Large intestine (tissue), 12 donors: ENCODE measurements at places on chromosomes 7 and 10. TPM values are rescaled to one million over a fixed set of nuclear protein-coding genes. Genes with fewer than 3 reads are reported as not detected.
A peak's percentile ranks its signal among the peaks of the same experiment; 100 is the strongest.

The AMPH gene
- polyA plus RNA-seq, result 5.5 TPM

The LEP gene
- polyA plus RNA-seq, result 0.01 TPM

The SLC35G1 gene
- polyA plus RNA-seq, result 60.2 TPM

The PRPS1L1 gene
- polyA plus RNA-seq, result not detected

The TCTN3 gene
- polyA plus RNA-seq, result 66.9 TPM

The SOSTDC1 gene
- polyA plus RNA-seq, result 11.0 TPM

The NCF1 gene
- polyA plus RNA-seq, result 3.1 TPM

The PNLIP gene
- 0.12 TPM for polyA plus RNA-seq

DNA sequence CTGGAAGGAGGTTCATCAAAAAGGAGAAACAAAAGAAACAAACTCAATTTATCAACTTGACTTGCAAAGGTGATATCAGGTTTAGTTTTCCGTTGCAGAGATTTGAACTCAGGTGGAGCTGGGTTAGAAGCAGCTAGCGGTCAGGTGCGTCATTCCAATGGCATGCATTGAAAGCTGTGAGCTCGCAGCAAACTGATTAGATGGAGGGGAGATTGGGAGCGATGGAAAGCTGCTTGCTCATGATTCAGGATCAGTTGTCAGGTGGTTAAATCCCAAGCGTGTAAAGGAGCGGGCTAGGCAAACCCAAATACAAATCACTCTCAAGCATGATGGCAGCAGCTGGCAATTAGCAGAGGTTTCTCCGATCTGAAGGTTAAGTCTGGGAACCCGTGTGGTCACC lies 49.3 kb upstream of the AFAP1L2 start:
- H3K27me3 ChIP-seq, result no peaks in the 10 kb centered on the region
- peaks cover 14% of the 10 kb centered on the region for H3K36me3 ChIP-seq
- DNase-seq, result no peak
- no peak overlapping the region for H3K4me3 ChIP-seq

GRCh38 chr7:88184848-88185304 lies 35.0 kb downstream of the SRI start:
- H3K27me3 ChIP-seq, result no peaks in the 10 kb centered on the region
- no peaks in the 10 kb centered on the region for H3K4me1 ChIP-seq
- no peak overlapping the region for H3K4me3 ChIP-seq

GRCh38 chr10:18238870-18239485 lies 98.8 kb downstream of the CACNB2 start:
- H3K4me1 ChIP-seq, result no peaks in the 10 kb centered on the region
- H3K27me3 ChIP-seq, result no peaks in the 10 kb centered on the region
- DNase-seq, result no peak
- no peaks in the 10 kb centered on the region for H3K36me3 ChIP-seq
- no peak overlapping the region for H3K27ac ChIP-seq

DNA sequence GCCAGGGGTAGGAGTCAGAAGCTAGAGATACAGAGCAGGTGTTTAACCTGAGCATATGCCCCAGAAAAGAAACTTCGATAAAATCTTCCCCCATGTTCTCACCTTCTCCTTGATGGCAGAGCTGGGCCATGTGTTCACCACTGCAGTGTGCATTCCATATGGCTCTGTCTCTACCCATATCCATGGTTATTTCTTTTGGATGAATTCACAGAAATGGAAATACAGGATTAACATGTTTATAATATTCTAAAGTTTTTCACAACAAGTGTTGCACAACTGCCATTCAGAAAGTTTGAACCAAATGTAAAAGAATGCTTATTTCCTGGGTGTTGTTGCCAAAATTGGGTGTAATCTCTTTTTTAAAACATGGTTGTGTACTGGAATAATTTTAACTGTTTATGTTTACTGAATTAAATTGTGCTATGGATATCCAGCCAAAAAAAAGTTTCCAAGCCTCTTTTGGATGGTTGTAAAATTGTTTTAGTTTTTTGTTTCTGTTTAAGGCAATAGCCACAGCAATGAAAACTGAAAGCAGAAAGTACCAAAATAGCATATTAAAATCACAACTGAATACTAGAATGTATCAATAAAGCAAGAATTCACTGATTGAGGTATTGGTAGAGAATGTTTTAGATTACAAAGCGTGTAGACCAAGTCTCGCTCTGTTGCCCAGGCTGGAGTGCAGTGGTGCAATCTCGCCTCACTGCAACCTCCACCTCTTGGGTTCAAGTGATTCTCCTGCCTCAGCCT lies 19.9 kb upstream of the CCNY start:
- H3K4me3 ChIP-seq, result no peak overlapping the region
- H3K27ac ChIP-seq, result no peak overlapping the region
- no peak for DNase-seq
- peaks cover 3% of the 10 kb centered on the region for H3K36me3 ChIP-seq
- no peaks in the 10 kb centered on the region for H3K4me1 ChIP-seq

DNA sequence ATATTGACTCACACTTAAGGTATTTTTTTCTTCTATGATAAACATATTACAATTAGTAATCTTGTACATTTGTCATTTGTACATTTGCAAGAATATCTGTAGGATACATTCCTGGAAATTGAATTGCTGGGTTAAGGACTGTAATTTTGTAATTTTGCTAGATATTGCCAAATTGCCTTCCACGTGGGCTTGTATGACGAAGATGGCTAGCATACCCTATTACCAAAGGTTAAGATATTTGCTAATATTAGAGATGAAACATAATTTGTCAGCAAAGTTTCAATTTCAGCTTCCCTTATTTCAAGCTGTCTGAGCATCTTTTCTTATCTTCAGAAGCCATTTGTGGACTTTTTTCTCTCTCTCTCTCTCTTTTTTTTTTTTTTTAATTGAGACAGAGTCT lies 1.0 kb upstream of the LYZL2 start:
- no peaks in the 10 kb centered on the region for H3K27me3 ChIP-seq
- H3K4me1 ChIP-seq, result no peaks in the 10 kb centered on the region
- DNase-seq, result no peak
- no peaks in the 10 kb centered on the region for H3K36me3 ChIP-seq
- H3K4me3 ChIP-seq, result no peak overlapping the region
- H3K27ac ChIP-seq, result no peak overlapping the region

- no peak for DNase-seq
- H3K4me3 ChIP-seq, result no peak overlapping the region
- H3K36me3 ChIP-seq, result no peaks in the 10 kb centered on the region
- H3K27me3 ChIP-seq, result no peaks in the 10 kb centered on the region
Observed at GRCh38 chr7:74014931-74015330, 13.0 kb upstream of the ELN start.

DNA sequence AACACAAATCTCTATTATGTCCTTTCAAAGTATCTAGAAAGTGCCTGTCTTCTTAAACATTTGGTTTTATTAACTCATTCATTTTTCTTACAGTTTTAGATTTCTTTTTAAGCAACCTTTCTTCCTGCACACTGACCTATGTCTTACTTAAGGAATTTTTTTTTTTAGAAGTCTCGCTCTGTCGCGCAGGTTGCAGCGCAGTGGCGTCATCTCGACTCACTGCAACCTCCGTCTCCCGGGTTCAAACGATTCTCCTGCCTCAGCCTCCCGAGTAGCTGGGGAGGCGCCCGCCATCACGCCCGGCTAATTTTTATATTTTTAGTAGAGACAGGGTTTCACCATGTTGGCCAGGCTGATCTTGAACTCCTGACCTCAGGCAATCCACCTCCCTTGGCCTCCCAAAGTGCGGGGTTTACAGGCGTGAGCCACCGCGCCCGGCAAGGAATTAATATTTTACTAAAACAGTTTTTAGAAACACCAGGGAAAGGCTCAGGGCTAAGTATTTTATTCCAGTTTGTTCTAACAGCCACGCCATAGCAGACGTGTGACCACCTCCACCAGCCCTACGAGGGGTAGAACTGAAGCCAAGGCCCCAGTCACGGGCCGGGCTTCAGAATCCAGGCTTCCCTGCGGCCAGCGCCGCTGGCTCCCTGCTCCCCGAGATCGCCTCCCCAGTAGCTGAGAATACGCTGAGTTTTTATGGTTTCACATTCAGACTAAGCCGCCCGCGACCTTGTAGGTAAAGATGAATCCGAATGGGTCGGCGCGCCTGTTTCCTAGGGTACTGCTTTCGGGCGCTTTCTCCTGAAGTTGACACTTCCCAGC lies 941 bp upstream of the LUC7L2 start:
- peaks cover 4% of the 10 kb centered on the region for H3K4me1 ChIP-seq
- peak overlapping the region; percentile 95 for H3K4me3 ChIP-seq
- H3K27ac ChIP-seq, result peak overlapping the region; percentile 100
- peaks cover 8% of the 10 kb centered on the region for H3K36me3 ChIP-seq

GRCh38 chr10:63588436-63589167 lies 67.4 kb downstream of the REEP3 start:
- H3K27me3 ChIP-seq, result no peaks in the 10 kb centered on the region
- no peak overlapping the region for H3K4me3 ChIP-seq
- peak; percentile 63 for DNase-seq
- H3K36me3 ChIP-seq, result no peaks in the 10 kb centered on the region
- no peaks in the 10 kb centered on the region for H3K4me1 ChIP-seq

DNA sequence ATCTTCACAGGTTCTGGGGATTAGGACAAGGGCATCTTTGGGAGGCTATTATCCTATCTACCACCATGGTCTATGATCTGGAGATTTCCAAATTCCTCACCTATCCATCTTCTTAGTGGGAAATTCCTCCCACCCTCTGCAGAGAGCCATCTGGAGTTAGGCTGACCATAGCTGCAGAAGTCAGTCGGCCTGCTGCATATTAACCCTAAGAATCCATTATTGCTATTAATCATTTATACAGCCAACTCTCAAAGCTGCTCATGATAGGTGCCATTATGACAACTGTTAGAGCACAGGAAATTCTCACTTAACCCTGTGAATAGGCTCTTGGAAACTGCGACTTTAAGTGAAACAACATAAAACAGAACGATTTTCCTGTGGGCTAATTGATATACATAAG lies 60.4 kb downstream of the FRMD4A start:
- H3K27ac ChIP-seq, result no peak overlapping the region
- H3K4me1 ChIP-seq, result no peaks in the 10 kb centered on the region
- H3K4me3 ChIP-seq, result no peak overlapping the region
- DNase-seq, result no peak

DNA sequence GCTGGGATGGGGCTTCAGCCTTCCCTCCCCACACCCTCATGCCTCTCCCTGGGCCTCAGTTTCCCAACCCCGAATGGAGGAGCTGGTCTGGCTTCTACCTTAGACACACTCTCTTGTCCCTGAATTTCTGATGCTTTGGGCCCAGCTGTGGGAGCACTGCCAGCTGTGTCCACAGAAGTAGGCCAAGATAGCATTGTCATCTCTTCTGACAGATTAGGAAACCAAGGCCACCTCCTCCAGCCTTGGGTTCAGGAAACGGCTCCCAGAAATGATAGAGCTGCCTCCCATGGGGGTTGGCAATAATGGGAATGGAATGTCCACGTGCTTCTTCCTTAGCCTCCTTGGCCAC lies 1.3 kb downstream of the PPIF start:
- H3K27me3 ChIP-seq, result no peaks in the 10 kb centered on the region
- peak overlapping the region; percentile 16 for H3K27ac ChIP-seq
- H3K4me3 ChIP-seq, result peak overlapping the region; percentile 73

DNA sequence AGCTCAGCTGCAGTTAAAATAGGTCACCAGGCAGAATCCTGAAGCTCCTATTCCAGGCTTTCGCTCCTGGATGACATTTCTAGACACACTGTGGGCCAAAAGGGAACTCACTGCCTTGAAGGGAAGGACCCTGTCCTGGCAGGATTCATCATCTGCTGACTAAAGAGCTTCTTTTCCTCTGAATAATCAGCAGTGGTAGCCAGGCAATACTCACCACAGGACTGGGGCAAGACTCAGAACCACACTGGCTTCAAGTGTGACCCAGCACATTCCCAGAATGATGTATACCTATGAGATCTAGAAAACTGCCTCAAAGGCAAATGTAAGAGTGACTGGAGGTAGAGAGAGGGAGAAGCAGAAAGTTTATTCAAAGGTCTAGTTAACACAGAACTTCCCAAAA lies 29.5 kb upstream of the EBF3 start:
- no peak overlapping the region for H3K27ac ChIP-seq
- H3K27me3 ChIP-seq, result no peaks in the 10 kb centered on the region
- H3K4me3 ChIP-seq, result no peak overlapping the region
- no peaks in the 10 kb centered on the region for H3K36me3 ChIP-seq
- no peaks in the 10 kb centered on the region for H3K4me1 ChIP-seq

- no peak for DNase-seq
- H3K4me1 ChIP-seq, result peaks cover 14% of the 10 kb centered on the region
- H3K4me3 ChIP-seq, result no peak overlapping the region
- no peaks in the 10 kb centered on the region for H3K36me3 ChIP-seq
Observed at GRCh38 chr7:70951271-70951962, 180.5 kb upstream of the GALNT17 start.

GRCh38 chr10:310371-310770 lies 175.1 kb downstream of the ZMYND11 start:
- no peak overlapping the region for H3K27ac ChIP-seq
- no peak overlapping the region for H3K4me3 ChIP-seq
- no peak for DNase-seq

DNA sequence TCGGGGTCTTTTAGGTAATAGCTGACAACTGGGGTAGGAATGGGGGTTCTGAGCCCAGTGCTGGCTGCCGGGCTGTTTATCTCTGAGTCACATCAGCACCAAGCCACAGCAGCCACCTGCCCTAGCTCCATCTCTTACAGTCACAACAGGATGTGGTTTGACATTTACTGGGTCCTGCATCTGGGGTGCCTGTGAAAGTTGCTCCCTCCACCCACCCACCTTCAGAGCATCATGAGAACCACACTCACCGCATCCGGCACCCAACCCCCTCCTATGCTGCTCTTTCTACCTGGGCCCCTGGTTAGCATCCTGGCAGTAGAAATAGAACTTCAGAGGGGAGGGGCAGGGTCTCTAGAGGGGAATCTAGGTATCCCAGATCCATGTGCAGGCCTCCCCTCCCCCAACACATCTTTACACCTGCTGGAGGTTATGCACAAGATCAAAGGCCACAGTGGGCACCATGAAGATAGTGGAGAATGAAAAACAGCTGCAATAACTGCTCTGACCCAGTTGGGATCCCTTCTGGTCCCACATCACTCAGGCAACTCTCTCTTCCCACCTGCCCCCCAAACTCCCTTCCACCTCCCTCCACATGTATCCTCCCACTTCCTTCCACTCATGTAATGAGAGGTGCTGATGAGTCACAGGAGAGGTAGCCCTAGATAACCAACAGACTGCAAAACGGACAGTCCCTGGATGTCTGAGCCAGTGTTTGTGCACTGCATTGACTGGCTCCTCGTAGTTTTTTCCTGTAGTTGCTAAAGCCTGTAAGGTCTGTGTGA lies 38.2 kb downstream of the PRSS2 start:
- DNase-seq, result peak; percentile 32
- no peak overlapping the region for H3K4me3 ChIP-seq
- H3K4me1 ChIP-seq, result no peaks in the 10 kb centered on the region
- peaks cover 51% of the 10 kb centered on the region for H3K27me3 ChIP-seq
- H3K36me3 ChIP-seq, result no peaks in the 10 kb centered on the region
- H3K27ac ChIP-seq, result no peak overlapping the region

- no peak overlapping the region for H3K27ac ChIP-seq
- H3K27me3 ChIP-seq, result no peaks in the 10 kb centered on the region
- H3K36me3 ChIP-seq, result peaks cover 69% of the 10 kb centered on the region
- H3K4me1 ChIP-seq, result no peaks in the 10 kb centered on the region
- H3K4me3 ChIP-seq, result no peak overlapping the region
- DNase-seq, result no peak
Observed at GRCh38 chr7:99029466-99030435, 114.2 kb downstream of the SMURF1 start.
